Left lung (tissue), 14 donors: ENCODE measurements at places on chromosomes 7 and 10.

DNA sequence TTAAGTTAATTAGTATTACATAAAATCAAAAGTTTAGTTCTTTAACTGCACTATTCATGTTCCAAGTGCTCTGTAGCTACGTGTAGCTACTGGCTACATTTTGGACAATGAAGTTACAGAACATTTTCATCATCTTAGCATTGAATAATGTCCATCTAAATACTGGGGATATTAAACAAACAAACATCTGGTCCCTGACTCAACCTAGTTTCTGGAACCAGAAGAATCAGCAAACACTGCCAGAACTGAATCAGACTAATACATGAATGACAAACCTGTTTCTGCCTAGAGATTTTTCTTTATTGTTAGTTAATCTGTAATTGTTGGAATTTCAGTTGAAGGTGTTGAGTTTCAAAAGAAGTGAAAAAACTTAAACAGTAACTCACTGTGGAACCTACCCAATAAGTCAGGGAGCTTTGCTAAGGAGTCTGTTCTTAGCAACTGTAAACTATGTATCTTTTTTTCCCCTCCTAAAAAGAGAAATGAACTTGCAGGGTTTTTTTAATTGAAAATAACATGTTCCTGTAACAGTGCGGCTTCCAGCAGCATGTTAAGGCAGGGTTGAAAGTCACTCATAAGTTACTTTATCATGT, 58.3 kb downstream of the CDK13 start:
- H3K4me3 ChIP-seq: no peak overlapping the region
- no peaks in the 10 kb centered on the region for H3K4me1 ChIP-seq
- DNase-seq: no peak

DNA sequence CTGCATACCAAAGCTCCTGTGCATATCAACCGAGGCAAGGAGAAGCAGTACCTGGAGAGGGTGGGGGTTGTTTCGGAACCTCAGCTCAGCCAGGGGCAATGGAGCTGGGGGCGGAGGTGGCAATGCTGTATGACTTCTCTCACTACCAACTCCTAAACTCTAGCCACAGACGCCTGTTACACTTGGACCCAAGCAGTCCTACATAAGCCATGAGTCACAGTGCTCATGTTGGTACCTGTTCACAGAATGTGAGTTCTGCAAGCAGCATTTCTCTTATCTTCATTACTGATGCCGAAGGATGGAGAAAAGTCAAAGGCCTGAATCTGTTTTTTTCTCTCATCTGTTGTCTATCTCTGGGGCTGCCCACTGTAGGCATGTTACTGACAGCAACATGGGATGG, 3.2 kb upstream of the RAB18 start:
- no peak overlapping the region for H3K4me3 ChIP-seq
- H3K27me3 ChIP-seq: no peaks in the 10 kb centered on the region
- no peaks in the 10 kb centered on the region for H3K36me3 ChIP-seq
- DNase-seq: no peak

DNA sequence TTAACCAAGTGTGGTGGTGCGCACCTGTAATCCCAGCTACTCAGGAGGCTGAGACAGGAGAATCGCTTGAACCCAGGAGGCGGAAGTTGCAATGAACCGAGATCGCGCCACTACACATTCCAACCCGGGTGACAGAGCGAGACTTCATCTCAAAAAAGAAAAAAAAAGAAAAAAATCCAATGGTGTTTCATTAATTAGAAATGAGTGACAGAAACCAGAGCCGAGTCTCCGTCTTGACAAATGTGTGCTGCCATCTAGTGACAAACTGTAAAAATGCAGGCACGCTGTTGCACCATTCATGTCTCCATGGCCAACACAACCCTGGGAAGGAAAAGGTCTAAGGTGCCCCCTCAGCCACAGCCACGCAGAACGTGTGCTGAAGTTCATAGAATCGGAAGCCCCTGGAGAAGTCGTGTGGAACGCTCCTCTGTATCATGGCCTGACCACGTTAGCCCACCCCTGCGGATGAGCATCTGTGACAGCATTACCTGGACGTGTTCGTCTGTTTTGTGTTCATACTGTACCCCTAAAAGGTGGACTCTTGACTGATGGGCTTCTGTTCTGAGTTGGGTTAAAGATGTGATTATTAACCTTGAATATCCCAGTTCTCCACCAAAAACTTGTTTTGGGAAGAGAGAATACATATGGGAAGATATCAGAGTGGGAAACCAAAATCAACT, 94.9 kb downstream of the LYZL2 start:
- no peak for DNase-seq
- no peak overlapping the region for H3K27ac ChIP-seq
- no peaks in the 10 kb centered on the region for H3K27me3 ChIP-seq
- no peaks in the 10 kb centered on the region for H3K36me3 ChIP-seq

- DNase-seq: no peak
- H3K4me3 ChIP-seq: no peak overlapping the region
- no peaks in the 10 kb centered on the region for H3K4me1 ChIP-seq
- no peaks in the 10 kb centered on the region for H3K36me3 ChIP-seq
- no peaks in the 10 kb centered on the region for H3K27me3 ChIP-seq
Observed at GRCh38 chr7:78073609-78074382, 275.2 kb downstream of the PHTF2 start.

DNA sequence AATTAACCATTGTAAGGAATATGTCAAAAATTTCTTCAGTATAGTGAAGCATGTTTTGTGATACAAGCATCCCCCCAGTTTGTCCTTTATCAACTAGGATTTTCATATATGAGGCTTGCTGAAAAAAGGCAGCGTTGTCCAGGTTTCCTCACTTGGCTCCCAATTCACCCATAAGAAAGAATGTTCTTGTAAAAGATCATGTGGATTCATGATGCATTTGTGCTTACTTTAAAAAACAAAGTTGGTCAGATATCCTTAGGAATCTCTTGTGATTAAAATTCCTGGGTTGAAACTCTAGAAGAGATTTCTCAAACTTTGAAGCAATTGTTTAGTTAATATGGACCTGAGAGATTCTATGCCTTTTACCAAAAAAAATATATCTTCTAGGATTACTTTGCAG, 181.8 kb downstream of the KIAA1217 start:
- no peak overlapping the region for H3K4me3 ChIP-seq
- no peaks in the 10 kb centered on the region for H3K36me3 ChIP-seq
- H3K4me1 ChIP-seq: no peaks in the 10 kb centered on the region
- no peaks in the 10 kb centered on the region for H3K27me3 ChIP-seq
- DNase-seq: no peak
- no peak overlapping the region for H3K27ac ChIP-seq

DNA sequence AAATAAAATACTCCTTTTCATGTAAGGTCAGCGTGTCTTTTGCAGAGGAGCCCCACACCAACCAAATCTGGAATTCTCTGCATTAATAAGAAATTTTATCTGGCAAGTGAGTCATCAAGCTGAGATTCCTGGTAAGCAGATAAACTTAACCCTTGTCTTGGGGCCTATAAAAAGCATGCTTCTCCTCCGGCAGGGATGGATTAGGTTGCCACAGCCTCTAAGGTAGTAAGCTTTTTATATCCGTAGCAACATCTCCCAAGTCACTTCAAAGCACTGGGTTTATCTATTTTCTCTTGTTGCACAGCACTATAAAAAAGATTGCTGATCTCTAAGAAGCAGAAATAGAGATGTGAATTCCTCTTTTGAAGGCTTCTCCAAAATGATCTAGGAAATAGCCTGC, 202.8 kb upstream of the NOBOX start:
- no peaks in the 10 kb centered on the region for H3K27me3 ChIP-seq
- H3K4me3 ChIP-seq: no peak overlapping the region
- H3K36me3 ChIP-seq: no peaks in the 10 kb centered on the region
- H3K27ac ChIP-seq: no peak overlapping the region

- DNase-seq: no peak
- no peaks in the 10 kb centered on the region for H3K36me3 ChIP-seq
- no peaks in the 10 kb centered on the region for H3K27me3 ChIP-seq
- no peak overlapping the region for H3K27ac ChIP-seq
Observed at GRCh38 chr7:113026941-113027340, 59.7 kb downstream of the GPR85 start.

DNA sequence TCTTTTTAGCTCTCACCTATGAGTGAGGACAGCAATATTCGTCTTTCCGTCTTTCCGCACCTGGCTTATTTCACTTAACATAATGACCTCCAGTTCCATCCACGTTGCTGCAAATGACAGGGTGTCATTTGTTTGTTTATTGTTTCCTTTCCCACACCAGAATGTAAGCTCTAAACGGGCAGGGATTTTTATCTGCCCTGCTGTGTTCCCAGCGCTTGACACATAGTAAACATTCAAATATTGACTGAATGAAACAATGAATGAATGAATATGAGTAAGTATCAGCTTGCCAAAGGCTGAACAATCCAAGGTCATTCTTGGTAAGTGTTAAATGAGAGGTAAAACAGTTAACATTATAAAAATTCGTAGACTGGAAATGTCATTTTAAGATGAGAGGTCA, 12.8 kb downstream of the SH3PXD2A start:
- peaks cover 42% of the 10 kb centered on the region for H3K4me1 ChIP-seq
- H3K27me3 ChIP-seq: no peaks in the 10 kb centered on the region
- no peak overlapping the region for H3K27ac ChIP-seq
- H3K4me3 ChIP-seq: no peak overlapping the region
- no peaks in the 10 kb centered on the region for H3K36me3 ChIP-seq
- no peak for DNase-seq

DNA sequence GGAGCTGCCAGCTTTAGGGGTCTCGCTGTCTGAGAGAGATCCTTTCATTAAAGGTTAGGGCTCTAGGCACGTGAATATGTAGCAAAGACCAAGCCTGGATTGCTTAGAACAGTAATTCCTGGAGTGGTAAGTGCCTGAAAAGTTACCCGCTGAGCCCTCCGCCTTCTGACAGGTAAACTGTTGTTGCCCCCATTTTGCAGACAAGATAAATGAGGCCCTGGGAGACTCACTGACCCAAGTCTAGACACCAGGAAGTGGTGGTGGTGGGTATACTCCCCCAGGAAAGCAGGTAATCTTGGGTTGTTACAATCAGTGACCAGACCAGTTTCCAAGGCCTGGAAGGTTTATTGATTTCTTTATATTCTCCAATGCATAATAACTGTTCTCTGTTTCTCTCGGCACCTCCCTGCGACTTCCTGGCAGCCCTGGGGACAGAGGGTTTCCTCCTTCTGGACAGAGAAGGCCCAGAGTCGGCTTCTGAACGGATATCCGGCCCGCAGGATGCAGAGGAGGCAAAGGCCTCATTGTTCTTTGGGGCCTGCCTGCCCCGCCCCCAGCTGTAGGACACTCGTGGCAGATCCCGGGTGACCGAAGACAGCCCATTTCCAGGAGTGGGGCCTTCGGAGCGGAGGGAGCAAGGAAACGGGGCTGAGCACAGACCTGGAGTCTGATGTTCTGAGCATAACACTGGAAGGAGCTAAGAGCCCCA, 1.3 kb upstream of the GRK5 start:
- no peaks in the 10 kb centered on the region for H3K27me3 ChIP-seq
- no peaks in the 10 kb centered on the region for H3K36me3 ChIP-seq
- peaks cover 37% of the 10 kb centered on the region for H3K4me1 ChIP-seq
- peak; percentile 89 for DNase-seq

GRCh38 chr10:43043773-43044447, 33.0 kb upstream of the RET start:
- H3K27me3 ChIP-seq: no peaks in the 10 kb centered on the region
- no peaks in the 10 kb centered on the region for H3K36me3 ChIP-seq
- no peak overlapping the region for H3K27ac ChIP-seq
- no peaks in the 10 kb centered on the region for H3K4me1 ChIP-seq

- H3K4me1 ChIP-seq: no peaks in the 10 kb centered on the region
- DNase-seq: no peak
- H3K4me3 ChIP-seq: no peak overlapping the region
Observed at GRCh38 chr7:106773228-106773627, 91.9 kb upstream of the PIK3CG start.

DNA sequence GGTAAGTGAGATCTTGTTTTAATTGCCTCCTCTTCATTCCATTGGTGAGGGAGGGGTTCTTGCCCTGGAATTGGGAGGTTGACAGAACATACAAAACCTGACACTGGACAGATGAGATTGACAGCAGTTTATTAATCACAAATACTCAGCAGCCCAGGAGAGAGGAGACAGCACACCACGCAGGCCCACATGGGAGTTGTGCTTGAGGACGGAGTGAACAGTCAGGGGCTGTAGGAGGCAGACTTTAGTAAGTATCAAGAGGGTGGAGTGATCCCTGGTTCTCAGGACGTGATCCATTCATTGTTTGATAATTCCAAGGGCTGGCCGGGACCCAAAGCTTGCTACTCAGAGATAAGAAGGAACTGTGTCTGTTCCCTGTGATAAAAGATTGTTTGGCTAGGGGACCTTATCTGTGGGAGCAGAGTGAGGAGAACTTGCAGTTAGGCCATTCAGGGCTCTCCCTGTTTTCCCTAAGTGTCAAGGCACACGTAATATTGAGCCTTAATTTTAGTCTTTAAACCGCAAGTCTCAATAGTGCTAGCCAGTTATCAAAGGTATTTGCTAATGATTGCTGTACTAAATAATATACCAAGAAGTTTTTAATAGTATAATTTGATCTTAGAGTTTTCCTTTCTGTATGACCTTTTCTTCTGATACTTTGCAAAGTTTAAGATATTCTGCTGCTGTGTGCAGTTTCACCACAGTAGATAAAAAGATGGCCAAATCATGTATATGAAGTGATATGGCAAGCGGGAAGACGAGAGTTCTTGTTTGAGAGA, 14.5 kb downstream of the CAPZA2 start:
- DNase-seq: peak; percentile 35
- no peaks in the 10 kb centered on the region for H3K36me3 ChIP-seq
- peaks cover 94% of the 10 kb centered on the region for H3K4me1 ChIP-seq
- no peak overlapping the region for H3K4me3 ChIP-seq

GRCh38 chr7:47266131-47266706, 315.7 kb downstream of the TNS3 start:
- H3K4me1 ChIP-seq: peaks cover 15% of the 10 kb centered on the region
- no peaks in the 10 kb centered on the region for H3K36me3 ChIP-seq
- DNase-seq: peak; percentile 58
- no peaks in the 10 kb centered on the region for H3K27me3 ChIP-seq

GRCh38 chr7:80216996-80217842, 82.6 kb downstream of the GNAI1 start:
- no peak overlapping the region for H3K4me3 ChIP-seq
- no peaks in the 10 kb centered on the region for H3K27me3 ChIP-seq
- DNase-seq: no peak
- H3K27ac ChIP-seq: no peak overlapping the region
- no peaks in the 10 kb centered on the region for H3K36me3 ChIP-seq
